ENCODE measurements at places on chromosomes 12 and 14.

- DNase-seq = no peak
Measured at GRCh38 chr12:26471560-26471959, 276.2 kb downstream of the SSPN start.

- DNase-seq = no peak
Measured at GRCh38 chr12:88496891-88497371, 83.3 kb downstream of the KITLG start.

GRCh38 chr14:88556581-88556980 is 1.8 kb upstream of the PTPN21 start:
- no peak for DNase-seq

GRCh38 chr12:109448272-109448671 is 28.8 kb downstream of the KCTD10 start:
- DNase-seq = no peak

DNA sequence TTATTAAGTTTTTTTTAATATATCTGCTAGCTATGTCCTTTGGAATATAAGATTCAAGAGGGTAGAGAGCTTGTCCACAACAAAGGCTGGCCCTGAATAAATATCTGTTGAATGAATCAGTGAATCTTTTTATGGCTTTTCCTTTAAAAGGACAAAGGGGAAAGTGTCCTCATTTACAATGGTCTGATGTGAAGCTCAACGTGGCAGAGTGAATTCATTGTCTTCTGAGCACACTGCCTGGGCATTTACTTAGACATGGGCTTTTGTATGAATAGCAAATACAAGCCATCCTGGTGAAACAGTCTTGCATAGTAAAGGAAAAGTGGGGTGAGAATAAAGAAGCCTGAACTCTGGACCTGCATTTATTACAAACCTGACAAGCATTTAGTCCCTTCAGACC is 201.2 kb downstream of the NELL2 start:
- no peak for DNase-seq

- DNase-seq = no peak
Measured at GRCh38 chr14:24422261-24422660, 7.2 kb downstream of the CBLN3 start.

- no peak for DNase-seq
Measured at GRCh38 chr14:90505531-90505930, 108.7 kb downstream of the CALM1 start.

DNA sequence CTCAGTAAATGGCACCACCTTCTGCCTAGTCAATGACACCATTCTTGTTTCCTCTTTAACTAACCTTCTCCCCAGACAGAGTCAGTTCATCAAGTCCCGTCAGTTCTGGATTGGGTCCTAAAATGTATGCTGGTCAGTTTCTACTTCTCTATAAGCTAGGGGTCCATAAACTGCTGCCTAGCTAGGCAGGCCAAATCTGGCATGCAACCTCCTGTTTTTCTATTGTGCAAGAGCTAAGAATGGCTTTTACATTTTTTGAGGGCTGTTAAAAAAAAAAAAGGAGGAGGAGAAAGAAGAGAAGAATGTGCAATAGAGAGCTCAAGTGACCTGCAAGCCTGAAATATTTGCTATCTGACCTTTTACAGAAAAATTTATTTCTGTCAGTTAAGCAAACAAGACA is 6.4 kb upstream of the TMED10 start:
- no peak for DNase-seq

DNA sequence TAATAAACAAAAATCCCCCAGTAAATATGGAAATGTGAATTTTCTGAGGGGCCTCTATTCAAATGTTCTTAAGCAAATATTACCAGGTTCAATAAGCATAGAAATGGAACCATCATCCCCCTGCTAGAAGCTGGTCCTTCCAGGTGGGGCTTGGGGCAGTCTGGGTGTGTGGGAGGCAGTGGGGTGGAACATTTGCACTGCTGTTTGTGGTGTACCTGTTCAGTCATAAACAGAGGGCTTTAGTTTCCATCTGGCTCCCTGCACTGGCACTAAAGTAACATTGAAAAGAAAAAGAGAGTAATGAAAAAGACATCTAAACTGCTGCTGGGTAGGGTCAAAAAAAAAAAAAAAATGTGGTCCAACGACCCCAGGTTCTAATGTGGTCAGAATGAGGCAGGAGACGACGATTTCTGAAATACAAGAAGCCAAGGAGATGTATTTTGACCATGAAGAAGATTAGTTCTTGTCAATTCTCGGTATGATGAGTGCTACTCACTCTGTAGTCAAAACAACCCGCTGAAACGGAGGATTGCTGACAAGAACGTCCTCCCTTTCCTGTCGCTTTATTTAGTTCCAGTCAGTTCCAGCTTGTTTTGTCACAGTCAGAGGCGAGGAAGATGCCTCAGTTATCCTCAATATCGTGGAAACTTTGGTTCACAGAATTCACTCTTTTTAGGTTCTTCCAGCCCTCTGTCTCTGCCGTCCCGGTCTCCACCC is 44.2 kb upstream of the MANSC4 start:
- no peak for DNase-seq

DNA sequence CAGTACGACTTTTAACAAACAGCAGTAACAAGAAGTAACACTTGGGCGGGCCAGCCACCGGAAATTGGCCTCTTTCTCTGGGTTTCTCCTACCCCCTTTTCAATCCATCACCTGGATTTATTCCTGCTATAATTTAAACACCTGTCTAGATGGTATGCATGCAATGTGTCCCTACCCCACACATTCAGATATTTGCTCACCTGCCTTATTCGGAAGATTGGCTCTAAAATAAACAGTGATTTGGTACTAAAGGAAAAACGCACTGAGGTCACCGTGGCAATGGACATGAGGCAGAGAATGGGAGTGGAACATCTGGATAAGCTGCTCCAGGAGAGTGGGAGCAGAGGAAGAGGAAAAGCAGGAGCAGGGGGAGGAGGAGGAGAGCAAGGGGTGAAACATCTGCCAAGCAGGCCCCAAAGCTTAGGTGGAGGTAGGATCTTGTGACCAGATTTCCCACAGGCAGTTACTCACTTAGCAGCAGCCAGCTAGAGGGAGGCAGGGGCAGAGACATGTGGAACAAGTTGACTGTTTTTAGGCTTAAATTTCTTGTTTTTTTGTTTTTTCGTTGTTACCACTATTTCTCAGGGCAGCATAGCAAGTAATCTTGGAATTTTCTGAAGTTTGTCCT is 150.9 kb downstream of the TTLL5 start:
- no peak for DNase-seq

DNA sequence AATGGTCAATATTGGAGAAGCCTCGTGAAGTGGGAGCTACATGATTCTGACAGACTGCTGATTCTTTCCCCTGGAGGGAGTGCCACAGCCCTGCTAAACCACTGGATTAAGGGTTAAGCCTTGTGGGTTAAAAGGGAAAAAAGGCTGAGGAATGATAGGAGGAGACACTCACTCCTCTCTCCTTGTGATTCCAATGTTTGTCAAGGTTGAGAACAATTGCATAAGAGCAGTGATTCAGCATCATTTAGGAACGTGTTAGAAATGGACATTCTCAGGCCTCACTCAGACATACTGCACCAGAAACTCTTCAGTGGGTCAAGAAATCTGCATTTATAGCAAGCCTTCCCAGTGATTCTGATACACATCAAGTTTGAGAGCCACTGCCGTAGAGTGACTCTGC is 87.8 kb upstream of the GZMB start:
- no peak for DNase-seq

DNA sequence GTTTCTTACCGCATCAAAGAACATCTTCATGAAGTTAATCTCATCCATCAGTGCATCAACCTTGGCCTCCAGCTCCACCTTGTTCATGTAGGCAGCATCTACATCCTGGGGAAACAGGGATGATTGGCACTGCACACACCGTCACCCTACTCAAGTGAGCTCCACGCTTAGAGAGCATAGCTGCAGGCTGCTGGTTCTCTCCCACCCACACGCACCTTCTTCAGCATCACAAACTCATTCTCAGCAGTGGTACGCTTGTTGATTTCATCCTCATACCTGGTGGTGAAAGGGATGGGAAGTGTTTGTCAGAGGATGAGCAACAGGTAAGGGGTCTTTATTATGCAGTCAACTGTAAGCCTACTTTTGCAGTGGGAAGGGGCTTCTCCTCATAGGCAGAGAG is 2.3 kb downstream of the KRT5 start:
- DNase-seq = no peak

GRCh38 chr12:20757-21156 is 45.8 kb upstream of the IQSEC3 start:
- peak; percentile 21 for DNase-seq

- no peak for DNase-seq
Measured at GRCh38 chr12:97968641-97969197, 506.1 kb downstream of the RMST start.

- DNase-seq = no peak
Measured at GRCh38 chr14:86613786-86614185, 1083.8 kb downstream of the FLRT2 start.

DNA sequence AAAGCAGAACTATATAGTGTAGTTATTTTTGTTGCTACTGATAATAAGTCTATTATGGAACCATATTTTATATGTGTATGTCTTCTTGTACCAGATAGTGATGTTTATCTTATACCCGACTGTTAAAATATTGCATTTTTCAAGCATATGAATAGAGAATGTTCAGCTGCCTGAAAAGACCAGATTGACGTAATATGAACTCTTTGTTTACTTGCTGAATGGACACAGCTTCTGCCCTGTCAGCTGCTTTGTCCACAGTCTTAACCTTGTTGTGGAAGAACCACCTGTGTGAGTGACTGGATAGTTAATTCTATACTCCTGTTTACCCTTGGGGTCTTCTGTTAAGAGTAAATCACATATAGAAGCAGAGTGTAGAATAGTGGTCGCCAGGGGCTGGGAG is 109.3 kb downstream of the LGR5 start:
- DNase-seq = no peak

DNA sequence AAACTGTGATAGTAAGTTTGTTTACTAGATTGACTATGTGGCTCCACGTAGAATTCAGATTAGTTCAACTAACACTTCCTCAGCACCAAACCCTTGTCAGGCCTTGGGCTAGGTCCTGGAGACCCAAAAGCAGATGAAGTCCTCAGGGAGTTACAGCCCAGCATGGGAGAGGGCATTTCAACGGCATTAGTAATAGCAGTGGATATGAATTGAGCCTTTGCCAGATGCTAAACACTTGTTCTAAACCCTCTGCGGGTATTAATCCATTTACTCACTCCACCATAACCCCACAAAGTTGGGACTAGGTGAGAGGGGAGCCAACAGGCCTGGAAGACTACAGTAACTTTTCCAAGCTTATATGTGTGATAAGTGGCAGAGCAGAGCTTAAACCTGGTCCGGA is 714.6 kb downstream of the DIO2 start:
- DNase-seq = no peak

- DNase-seq = no peak
Measured at GRCh38 chr12:104578453-104578852, 121.7 kb downstream of the CHST11 start.

DNA sequence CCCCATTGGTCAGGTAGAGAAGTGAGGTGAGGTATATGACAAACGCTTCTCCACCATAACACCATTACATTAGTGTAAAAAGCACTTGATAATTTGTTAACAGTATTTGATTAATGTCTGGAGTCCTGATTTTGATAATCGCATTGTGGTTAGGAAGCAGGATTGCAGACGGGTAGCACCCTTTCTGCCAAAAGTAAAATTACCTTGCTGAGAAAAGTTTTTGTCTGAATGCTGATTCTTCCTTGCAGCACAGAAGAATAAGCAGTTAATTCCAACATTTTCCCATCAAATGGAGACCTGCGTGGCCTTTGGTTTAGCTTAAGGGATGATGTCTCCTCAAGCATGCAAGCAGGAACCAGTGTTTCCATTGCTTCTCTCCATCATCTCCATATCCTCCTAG is 1090.2 kb upstream of the TMEM132C start:
- DNase-seq = no peak

DNA sequence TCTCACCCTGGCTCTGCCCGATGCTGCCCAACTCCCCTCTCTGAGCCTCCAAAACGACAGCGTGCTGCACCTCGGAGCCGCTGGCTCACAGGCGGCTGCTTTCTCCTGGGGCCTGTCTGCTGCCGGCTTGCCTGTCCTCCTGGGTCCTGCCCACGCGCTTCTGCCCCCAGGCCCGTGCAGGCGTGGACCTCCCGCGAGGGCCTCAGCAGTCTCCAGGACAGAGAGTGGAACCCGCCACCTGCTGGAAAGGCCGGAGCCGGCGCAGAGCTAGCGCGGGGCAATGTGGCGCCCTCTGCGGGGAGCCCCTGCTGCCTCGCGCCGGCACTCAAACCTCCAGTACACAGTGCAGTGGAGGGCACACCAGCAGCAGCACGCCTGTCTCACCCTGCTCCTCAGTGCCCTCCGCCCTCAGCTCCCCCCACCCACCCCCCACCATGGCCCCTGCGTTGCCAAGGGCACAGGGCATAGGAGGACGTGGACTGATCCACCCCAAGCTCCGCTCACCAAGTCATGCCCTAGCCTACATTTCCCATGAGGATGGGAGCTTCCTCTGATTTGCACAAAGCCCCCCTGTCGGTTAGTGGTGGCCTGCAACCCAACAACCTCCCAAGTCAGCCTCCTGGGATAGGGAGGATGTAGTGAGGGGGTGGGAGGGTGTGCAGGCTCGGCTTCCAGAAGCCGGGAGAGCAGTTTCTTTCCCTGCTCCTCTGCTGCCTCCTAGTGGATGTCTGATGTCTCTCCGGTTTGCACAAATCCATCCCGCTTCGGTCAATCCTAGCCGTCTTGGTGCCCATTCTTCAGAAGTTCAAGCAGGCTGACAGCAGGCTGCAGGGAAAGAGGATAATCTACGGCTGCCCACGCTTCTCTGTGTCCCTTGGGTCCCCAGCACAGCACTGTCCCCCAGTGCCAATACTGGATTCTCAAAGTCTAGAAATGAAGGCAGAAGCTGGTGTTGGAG is 25.2 kb downstream of the KRT8 start:
- DNase-seq = peak; percentile 86

DNA sequence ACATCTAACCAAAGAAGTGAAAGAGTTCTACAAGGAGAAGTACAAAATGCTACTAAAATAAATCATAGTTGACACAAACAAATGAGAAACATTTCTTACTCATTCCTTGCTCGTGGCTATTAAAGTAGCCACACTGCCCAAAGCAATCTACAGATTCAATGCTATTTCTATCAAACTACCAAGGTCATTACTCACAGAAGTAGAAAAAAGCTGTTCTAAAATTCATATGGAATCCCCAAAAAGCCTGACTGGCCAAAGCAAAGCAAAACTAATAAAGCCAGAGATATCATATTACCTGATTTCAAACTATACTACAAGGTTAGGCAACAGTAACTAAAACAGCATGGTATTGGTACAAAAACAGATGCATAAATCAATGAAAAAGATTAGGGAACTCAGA is 305.6 kb downstream of the RPAP3 start:
- no peak for DNase-seq

Data from tibial artery (tissue), 4 donors.